GM23338 (cell line): ENCODE measurements at places on chromosomes 12 and 14. TPM values are rescaled to one million over a fixed set of nuclear protein-coding genes. Genes with fewer than 3 reads are reported as not detected.

DNA sequence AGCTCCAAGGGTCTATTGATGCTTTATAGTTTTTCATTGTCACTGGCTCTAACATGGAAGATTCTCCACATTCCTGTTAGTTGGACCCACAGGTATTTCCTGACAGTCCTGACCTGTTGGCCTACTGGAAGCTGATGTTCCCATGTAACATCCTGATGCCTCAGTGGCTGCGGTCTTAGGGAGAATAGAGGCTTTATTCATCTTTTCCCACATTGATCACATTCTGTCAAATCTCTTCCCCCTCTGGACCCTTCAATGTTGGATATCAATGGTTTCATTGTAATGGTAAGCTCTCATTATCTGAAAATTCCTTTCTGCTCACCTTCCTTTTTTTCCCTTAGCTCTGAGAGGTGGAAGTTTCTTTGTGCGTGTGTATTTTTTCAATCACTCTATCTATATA is 280.9 kb upstream of the TBX3 start:
- DNase-seq = no peak

DENR gene
- 55.2 and 55.8 TPM in 2 replicates for total RNA-seq

AKAP3 gene
- 1.9 and 3.2 TPM in 2 replicates for total RNA-seq

SPIC gene
- total RNA-seq = not detected in 2 replicates

GRCh38 chr12:40464121-40464520 is 228.1 kb upstream of the CNTN1 start:
- no peak for DNase-seq

- peak; percentile 76 for DNase-seq
Measured at GRCh38 chr14:34496679-34497513, 34.9 kb upstream of the SPTSSA start.

NRXN3 gene
- total RNA-seq = 1.0 and 1.6 TPM in 2 replicates
